ENCODE measurements at places on chromosomes 11 and 22.

DNA sequence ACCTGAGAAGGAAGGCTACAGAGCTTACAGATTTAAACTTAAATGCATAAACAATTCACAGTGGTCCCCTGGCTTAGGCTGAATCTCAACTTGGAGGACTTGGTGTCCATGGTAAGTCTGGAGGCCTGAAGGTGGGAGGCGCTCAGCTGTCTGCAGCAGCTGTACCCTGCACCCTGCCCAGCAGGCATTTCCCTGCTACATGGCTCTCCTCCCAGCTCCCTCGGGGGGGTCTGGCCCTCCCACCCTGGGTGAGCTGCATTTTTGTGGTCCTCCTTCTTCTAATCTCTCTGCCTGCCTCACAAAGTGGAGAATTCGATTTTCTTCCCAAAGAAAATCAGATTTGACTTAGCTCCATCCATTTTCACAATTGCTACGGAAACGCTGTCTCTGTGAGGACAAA lies 273.2 kb downstream of the KIRREL3 start:
- no peak for DNase-seq

DNA sequence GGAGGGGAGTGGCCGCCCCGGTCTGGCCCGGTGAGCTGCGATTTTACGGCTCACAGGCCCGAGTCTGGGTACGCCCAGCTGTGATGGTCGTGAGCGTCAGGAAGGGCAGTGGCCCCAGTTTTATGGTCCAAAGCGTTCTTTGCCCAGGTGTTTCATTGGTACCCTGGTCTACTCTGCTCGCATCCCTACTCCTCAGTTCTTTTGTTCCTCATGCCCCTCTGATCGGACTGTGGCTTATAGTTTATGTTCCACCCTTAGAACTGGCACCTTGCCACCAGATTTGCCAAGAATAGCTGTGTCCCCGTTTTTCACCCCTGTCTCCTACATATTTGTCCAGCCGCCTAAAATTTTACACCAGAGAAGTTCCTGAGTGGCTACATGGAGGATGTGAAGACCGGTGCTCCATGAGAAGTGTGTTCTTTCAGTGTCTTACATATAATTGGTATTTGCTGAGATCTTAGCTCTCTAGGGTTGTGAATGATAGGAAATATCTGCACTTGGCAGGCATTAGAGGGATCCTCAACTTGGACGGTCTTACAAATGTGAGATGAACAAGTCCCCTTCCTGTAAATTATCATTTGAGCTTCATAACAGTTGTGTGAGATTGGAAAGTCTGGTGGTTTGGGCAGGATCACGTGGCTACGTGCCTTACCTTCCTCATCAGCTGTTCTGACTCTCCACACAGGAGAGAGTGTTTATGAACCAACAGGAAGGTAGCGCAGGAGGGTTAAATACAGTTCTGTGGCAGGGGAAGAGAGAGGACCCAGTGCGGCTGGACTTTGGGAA lies 1.1 kb downstream of the PANX1 start:
- no peak for DNase-seq

DNA sequence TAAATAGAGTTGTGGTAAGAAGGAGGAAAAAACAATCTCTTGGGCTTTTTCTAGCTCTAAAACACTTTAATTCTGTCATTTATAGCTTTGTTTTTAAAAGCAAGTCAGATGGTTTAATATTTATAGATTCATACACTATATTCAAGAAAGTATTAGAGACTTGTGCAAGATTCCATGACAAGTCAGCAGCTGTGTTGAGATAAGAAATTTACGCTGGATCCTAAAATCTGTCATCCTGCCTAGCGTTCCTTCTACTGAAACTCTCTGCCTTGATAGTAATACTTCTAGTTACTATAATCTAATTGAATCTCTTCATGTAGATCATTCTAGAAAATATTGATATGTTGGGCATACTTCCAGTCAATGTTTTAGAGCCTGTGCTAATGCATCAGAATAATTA lies 721.8 kb downstream of the CNTN5 start:
- DNase-seq: no peak

DNA sequence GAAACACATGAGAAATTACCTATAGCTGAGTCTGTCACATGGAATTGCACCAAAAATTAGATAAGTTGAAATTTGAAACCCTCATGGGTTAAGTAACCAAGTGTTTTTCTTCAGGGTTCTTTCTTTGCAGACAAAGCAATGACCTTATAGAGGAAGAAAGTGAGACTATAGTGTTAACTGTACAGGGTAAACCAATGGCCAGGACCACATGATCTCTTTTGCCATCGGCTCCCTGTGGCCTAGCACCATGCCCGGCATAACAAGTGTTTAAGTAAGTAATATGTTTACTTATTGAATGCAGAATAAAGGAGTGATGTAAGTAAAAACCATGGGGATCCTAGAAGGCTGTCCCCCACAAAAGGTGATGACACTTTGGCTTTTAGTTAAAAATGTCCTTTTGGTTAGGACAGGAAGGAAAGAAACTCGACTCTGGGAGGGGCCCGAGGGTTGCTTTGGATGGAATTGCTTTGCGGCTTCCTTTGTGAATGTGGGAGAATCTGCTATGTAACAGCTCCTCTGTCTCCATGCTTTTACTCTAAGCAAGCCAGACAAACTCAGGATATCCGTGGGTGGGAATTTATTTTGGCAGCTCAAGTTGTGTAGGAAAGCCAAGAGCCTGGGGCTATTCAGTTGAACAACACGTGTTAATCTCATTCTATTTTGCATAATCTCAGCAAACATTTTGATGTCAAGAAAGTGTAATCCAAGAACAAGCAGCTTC lies 454.7 kb downstream of the INSC start:
- DNase-seq: no peak

GRCh38 chr11:118206391-118207031 lies 18.3 kb downstream of the JAML start:
- no peak for DNase-seq

DNA sequence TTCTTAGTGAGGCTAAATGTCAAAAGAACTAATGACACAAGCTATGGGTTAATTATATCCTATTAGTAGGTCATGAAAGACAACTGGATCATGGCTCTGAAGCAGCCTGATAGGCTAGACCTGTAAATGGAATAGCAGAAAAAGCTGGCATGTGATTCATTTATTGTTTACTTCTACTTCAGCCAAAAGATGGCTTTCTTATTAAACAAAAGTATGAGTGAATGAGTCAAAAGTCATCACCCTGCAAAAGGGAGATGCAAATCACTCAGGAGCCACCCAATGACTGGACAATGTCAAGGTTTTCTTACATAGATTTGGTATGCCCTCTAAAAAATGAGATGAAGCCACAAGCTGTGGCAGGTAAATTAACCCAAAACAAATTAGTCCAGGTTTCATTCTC lies 138.0 kb downstream of the TRPC6 start:
- DNase-seq: no peak

- peak; percentile 15 for DNase-seq
Measured at GRCh38 chr11:56700242-56700913, 1.5 kb downstream of the OR9G1 start.

GRCh38 chr11:86370922-86371594 lies 3.6 kb upstream of the CCDC81 start:
- DNase-seq: no peak

- no peak for DNase-seq
Measured at GRCh38 chr11:9689721-9690120, 25.8 kb downstream of the SWAP70 start.

DNA sequence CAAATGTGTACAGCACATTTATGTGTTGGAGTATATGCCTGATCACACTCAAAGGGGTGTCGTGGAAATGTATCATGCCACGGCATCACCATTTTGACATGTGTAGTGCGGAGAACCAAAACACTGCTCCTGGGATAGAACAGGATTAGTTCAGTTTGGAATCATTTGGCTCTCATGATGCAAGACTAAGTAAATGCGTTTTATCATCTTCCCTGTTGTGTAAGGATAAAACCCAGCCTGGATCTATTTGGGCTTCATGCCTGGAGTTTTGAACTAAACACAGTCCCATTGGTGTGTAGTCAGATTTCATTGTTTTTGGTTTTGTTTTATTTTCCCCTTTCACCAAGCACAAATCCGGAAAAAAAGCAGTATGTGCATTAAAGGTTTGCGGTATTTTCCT lies 574.3 kb downstream of the NTM start:
- DNase-seq: no peak

- no peak for DNase-seq
Measured at GRCh38 chr22:38725900-38726655, 20.3 kb downstream of the GTPBP1 start.

Data from KG1 (cell line).